ENCODE measurements at places on chromosomes 5 and 9.

DNA sequence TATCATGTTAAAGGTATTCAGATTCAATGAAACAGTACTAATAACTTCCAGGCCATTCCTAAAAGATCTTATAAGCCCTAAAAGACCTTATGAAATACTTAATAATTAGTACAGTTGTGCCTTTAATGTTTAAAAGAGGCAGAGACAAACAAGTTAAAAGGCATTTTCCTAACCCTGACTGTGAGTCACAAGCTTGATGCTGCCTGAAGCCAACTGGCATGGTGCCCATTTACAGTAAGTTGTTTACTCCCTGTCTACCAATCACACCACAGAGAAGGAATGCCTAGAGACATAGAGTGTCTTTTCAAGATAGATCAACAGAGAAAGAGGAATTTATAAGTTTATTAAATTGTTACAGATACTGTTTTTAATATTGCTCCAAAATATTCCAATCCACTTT is 47.8 kb downstream of the NR3C1 start:
- DNase-seq, result peak; percentile 73

- no peak for DNase-seq
Measured at GRCh38 chr9:70987986-70988385, 133.4 kb downstream of the TRPM3 start.

- DNase-seq, result peak; percentile 33
Measured at GRCh38 chr5:178208540-178209227, 4.4 kb downstream of the HNRNPAB start.

DNA sequence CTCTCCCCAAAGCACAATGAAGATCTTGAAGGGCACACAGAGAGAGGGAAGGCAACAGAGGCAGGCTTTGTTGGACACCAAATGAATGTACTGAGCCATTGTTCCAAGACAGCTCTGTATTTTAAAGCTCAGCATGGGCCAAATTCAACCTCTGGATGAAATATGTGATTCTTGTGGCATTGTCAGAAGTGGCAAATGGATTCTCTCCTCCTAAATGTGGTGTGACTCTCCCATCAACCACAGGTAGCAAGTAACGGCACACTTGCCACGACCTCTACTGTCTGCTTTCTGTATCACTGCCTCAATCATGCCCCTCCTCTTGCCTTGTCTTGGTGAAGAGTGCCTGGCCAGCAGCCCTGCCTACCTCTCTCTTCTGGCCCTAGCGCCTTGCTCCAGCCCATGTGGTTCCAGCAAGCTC is 6.1 kb upstream of the MOB3B start:
- peak; percentile 50 for DNase-seq

DNA sequence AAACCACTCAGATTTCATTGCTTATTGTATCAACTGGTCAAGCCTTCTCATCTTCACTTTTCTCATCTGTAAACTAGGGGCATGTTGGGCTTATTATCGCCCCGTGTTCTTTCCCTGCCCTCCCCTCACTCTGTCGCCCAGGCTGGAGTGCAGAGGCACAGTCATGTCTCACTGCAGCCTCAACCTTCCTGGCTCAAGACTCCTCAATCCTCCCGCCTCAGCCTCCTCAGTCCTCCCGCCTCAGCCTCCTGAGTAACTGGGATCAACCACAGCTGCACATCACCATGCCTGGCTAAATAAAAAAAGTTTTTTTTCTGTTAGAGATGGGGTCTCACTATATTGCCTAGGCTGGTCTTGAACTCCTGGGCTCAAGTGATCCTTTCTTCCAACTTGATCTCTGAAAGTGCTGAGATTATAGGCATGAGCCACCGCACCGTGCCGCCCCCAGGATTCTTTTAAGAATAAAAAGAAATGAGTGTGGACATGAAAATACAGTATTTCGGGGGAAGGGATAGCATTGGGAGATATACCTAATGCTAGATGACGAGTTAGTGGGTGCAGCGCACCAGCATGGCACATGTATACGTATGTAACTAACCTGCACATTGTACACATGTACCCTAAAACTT is 2.0 kb downstream of the MAML1 start:
- no peak for DNase-seq

DNA sequence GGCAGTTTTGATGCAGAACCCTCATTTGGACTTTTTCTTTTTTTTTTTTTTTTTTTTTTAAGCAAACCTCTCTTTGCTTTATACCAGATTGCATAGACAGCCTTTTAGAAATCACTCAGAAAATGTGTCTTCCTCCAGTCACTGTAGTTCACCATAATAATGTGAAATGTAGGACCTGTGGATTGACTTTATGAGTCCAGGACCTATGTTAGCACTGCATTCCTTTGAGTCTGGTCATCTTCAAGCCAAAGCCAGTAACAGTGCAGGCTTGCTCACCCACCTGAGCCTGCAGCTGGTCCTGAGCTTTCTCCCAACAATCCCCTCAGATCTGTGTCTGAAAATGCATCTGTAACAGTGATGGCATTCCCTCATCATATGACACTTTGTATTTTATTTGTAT is 110.7 kb upstream of the NFIL3 start:
- no peak for DNase-seq

- DNase-seq, result no peak
Measured at GRCh38 chr5:178336889-178337288, 104.3 kb upstream of the PHYKPL start.

- peak; percentile 37 for DNase-seq
Measured at GRCh38 chr5:612498-613424, 621 bp downstream of the CEP72 start.

DNA sequence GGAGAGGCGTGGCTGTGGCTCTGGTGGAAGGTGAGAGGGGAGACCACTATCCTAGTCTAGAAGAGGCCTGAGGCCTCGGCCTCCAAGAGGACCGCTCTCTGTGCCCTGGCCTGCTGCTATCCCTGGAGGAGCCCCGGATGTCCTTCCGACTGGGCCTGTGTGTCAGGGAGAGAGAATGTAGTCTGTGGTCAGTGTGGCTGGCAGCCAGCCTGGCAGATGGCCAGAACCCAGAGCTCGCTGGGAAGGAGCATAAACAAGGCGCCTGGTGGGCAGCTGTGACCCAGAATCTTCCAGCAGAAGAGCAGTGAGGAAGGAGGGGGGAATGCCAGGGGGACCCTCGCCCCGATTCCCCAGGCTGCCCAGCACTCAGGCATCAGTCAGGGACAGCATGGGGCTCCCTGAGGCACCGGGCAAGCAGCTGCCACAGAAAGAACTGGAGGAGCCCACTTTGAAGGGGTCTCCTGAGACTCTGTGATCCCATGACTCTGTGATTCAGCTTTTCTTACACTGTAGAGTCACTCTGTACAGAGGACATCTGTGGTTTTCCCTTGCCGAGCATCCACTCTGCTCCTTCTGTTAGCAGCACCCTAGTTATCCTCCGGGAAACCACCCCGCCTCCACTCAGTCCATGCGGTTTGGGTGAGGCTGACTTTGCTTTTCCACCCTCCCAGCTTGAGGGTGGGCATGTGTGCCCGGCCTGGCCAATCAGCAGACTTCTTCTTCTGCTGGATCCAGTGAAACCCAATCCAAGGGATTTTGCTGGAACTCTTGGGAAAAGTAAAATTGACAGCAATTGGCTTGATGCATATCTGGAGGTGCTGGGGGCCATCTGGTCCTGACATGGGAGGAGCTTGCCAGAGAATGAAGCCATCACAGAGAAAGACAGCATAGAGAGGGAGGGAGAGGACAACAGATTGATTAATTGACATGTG is 46.2 kb upstream of the PWWP2A start:
- DNase-seq, result peak; percentile 84

GRCh38 chr5:80072103-80073073 is 37.2 kb downstream of the THBS4 start:
- no peak for DNase-seq

DNA sequence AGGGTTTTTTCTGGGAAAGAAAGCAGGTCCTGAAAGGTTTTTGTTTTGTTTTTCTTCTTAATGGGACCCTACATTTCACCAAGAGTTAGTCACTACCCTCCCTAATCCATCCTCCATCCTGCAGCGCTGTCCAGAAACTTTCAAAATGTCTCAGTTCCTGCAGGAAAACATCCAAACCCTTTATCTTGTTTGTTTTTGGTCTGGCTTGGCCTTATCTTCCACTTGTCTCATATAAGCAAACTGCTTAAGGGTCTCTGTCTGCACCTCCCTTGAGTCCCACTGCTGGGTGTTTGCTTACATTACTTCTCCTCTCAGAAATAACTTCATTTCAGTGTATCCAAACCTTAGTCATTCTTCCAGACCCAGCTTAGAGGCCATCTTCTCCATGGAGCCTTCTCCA is 11.0 kb upstream of the TRAF1 start:
- no peak for DNase-seq

Data from OCI-M1 (cell line).